Hematopoietic multipotent progenitor cell treated with erythropoietin and hydrocortisone succinate and interleukin-3 and kit ligand, for 15 days (in vitro differentiated cells): ENCODE measurements at places on chromosomes 3 and 15.

GRCh38 chr3:190338717-190339116 lies 16.5 kb upstream of the CLDN1 start:
- DNase-seq = peak; percentile 49

DNA sequence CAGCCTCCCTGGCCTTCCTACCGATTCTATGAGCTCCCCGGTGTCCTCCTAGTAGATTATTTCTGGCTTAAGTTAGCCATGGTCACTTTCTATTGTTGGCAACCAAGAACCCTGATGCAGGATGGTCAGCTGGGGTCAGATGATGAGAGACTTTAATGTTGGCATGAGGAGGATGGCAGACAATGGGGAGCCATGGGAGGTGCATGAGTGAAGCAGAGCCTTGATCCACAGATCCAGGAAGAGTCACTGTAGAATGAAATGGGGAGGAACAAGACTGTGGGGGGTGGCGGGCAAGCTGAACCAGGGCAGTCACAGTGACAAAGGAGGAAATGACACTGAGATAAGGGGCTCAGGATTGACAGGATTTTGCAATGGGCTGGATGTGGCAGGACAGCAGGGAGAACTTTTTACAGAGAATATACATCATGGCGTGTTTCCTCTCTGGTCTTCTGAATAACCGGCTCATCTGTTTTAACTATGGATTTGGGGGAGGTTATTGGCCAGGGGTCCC lies 60.9 kb downstream of the RPLP1 start:
- DNase-seq = no peak

GRCh38 chr15:69555080-69555479 lies 102.5 kb downstream of the RPLP1 start:
- no peak for DNase-seq

DNA sequence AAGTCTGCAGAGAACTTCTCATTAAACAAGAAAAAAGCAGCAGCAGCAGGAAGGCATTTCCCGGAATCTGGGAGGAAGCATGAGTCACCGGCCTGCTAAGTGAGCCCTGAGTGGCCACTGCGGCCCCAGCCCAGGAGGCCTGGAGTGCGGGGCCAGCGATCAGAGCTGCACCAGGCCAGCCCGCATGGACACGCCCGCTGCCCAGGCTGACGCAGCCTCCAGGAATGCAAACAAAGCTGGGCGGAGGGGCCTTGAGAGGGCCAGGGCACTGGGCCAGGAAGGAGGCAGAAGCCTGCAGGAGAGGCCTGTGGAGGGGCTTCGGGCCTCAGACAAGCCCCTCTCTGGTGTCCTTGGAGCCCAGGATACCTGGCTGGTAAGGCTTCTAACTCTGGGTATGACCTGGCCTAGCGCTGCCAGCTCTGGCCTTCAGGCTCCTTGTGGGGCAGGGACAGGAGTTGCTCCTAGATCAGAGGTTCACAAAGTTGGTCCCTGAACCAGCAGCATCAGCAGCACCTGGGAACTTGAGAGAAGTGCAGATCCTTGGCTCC lies 101.2 kb downstream of the SMAD6 start:
- no peak for DNase-seq

DNA sequence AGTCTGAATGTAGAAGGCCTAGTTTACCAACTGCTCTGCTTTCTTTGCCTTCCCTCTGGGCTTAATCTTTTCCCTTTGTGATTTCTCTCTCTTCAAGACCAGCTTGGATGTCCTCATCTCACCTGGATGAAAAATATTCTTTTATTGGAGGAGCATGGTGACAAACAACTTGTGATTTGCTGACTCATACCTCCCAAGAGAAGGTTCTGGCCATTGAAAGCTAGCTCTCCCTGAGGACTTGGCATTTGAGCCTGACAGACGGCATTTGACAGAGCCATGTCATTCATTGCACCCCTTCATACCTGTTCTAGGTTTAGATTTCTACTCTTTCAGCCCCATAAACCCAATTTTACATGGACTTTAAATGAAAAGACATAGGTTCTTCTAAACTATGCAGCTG lies 33.3 kb downstream of the ATG7 start:
- no peak for DNase-seq

DNA sequence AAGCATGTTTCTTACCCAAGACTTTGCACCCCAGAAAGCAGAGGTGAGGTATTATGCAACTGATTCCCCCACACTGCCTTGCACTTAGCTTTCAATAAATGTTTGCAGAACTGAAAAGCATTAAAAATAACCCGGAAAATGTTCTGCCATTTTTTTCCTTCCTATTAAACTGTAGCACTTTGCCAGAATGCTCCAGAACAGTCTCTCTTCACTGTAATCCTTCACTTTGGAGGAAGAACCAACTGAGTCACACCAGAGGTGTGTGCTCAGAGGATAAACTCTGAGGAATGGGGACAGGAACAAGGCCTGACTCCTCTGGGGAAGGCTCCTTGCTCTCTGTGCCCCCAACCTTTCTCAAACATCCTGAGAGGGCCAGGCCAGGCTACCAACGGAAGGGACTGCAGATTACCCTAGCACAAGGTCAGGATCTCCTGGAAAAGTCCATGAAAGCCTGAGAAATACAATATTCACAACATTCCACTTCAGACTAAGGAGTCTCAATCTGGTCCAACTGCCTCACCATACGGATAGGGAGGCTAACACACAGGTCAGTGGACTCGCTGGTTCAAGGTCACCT lies 19.0 kb downstream of the ANP32A start:
- DNase-seq = no peak

DNA sequence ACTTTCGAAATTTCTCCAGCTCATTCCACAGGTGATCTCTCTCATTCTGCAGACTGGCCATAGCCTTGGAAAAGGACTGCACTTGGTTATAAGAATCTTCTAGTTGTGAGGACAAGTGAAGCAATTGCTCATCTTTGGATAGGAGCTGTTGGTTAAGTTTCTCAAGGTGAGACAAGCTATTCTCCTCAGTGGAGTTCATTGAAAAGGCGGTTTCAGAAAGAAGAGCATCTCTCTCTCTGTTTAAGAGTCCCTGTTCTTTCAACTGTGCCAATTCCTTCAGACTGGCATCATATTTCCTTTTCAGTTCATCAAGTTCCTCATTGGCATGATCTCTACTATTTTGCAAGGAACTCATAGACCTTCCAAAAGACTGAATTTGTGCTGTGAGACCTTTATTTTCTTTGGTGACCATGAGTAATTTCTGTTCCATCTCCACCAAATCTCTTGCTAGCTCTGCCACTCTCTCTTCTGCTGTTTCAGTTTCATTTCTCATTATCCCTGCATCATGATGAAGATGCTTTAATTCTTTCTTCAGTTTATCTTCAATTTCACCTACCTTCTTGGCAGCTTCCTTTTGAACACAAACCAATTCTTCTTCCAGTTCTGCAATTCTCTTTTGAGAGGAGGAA lies 30.2 kb upstream of the HCLS1 start:
- DNase-seq = no peak

GRCh38 chr15:58060575-58060974 lies 4.9 kb downstream of the ALDH1A2 start:
- no peak for DNase-seq

GRCh38 chr15:100893261-100893963 lies 13.8 kb downstream of the ALDH1A3 start:
- DNase-seq = no peak

DNA sequence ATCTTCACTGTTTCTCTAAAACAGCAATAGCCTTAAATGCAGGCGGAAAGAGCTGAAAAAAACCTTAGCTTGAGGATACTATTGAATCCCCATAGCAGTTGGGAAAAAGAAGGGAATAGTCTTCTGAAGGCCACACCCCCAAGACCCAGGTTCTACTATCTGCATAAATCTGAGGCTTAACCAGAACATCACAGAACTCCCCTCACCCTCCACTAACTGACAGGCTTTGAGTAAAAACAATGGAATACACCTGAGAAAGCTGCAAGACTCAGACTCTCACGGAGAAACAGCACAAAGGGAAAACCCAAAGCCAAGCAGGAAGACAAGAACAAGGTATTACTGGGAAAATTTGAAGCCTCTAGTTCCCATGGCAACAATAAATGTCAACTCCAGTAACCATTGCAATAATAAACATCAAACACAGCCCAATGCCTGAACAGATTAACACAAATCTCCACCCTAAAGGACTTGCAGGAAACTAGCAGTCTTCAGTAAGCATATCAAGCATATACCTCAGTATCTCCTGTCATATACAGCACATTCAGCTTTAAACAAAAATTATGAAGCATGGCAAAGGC lies 56.4 kb downstream of the TMCC1 start:
- DNase-seq = no peak
